ENCODE measurements at places on chromosomes 6 and 20. TPM values are rescaled to one million over a fixed set of nuclear protein-coding genes. Genes with fewer than 3 reads are reported as not detected.

GUCA1A gene
- total RNA-seq, result 5.2 TPM

TBXT gene
- total RNA-seq, result 0.25 TPM

SAPCD1 gene
- 5.9 TPM for total RNA-seq

ID1 gene
- total RNA-seq, result 120 TPM

CNKSR3 gene
- total RNA-seq, result 6.2 TPM

TRIM31 gene
- not detected for total RNA-seq

ITPR3 gene
- total RNA-seq, result 44.9 TPM

All from H1 (cell line).